ENCODE measurements at places on chromosomes 4 and X.

GRCh38 chr4:3041192-3042142 is 32.9 kb downstream of the HTT-AS start:
- no peak for DNase-seq

DNA sequence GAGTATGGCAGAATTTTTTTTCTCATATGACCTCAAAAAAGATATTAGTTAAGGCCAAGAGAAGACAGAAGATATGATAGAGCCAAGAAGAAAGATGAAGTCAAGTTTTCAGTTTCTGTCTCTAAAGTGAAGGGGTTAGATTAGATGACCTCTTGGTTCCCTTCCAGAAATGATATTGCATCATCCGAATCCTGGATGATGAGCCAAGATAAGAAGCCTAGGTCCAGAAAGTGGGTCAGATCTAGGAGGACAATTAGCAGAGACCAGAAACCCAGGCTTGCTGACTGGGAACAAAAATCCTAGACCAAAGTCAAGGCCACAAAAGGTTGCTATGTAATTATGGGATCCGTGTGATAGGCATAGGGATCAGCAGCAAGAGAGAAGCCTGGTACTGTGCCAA is 20.2 kb downstream of the SATL1 start:
- DNase-seq: no peak

DNA sequence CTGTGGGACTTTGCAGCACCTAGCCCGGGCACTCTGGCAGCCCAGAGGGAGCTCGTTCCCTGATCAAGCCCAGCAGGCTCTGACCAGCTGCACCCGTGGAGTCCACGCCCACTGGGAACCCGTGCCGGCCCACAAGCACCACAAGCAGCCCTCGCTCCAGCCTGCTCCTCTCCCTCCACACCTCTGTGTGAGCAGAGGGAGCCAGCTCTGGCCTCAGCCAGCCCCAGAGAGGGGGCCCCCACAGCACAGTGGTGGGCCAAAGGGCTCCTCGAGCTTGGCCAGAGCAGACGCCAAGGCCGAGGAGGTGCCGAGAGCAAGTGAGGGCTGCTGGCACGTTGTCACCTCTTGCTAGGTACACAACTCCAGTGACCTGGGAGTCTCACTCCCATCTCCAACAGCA is 5.1 kb upstream of the UGT2A1 start:
- DNase-seq: no peak

- DNase-seq: no peak
Measured at GRCh38 chr4:139635966-139636365, 29.7 kb upstream of the MGST2 start.

GRCh38 chr4:155408796-155409195 is 32.0 kb upstream of the MAP9 start:
- DNase-seq: no peak

DNA sequence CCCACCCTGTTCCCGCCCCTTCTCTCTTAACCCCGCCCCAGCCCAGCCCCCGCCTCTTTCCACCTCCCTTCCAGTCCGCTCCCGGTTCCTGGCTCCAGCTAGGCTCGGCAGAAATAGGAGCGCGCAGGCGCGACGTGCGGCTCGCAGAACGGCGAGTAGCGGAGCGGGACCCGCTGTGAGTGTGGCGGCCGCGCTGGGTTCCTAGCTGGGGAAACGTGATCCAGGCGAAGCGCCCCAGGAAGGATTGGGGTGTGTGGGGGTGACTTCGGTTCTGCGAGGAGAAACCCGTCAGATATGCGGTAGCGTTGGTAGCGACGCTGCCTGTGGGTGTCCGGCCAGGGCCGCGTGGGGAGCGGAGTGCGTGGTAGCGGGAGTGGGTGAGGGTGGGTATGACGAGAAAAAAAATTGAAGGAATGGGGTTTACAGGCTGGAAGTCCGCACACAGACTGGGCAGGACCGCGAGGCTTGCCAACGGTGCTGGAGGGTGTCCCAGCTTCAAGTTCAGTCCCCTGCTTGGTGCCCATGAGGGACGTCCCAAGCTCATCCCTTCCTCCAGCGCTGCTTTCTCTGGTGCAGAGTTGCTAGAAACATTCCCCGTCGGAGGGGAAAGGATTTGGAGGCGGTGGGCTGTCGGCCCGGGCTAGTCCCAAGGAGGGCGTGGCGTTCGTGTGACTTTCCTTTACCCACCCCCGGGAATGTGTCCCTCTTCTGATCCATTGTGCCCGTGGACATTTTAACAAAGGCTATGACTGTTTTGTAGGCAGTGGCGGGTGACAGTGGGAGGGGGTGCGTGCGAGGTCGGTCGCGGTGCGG is at the start of gene PRRG1:
TSS of gene PRRG1 (plus strand) at position 144 of the 813 bp plus-strand sequence. CDS start 56,886 bp downstream, outside the sequence.
- DNase-seq: no peak

GRCh38 chr4:6972911-6973310 is 63.3 kb downstream of the TBC1D14 start:
- DNase-seq: no peak

DNA sequence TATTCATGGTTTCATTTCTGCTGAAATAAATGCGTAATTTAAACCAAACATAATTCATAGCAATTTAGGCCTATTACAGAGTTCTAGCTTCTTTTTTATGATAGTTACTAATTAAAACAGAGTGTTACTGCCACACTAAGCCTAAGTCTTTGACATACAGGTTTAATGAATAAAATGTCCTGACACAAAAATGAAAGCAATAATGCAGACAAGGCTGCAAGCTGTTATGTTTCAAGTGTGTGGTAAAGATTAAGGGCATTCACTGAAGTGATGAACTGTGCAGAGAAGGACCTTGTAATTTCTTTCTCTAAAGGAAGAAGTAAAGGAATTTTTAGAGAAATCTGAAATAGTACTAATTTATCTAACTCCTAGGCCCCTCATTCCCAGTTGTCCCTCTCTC is 2.9 kb downstream of the NDNF start:
- DNase-seq: no peak

DNA sequence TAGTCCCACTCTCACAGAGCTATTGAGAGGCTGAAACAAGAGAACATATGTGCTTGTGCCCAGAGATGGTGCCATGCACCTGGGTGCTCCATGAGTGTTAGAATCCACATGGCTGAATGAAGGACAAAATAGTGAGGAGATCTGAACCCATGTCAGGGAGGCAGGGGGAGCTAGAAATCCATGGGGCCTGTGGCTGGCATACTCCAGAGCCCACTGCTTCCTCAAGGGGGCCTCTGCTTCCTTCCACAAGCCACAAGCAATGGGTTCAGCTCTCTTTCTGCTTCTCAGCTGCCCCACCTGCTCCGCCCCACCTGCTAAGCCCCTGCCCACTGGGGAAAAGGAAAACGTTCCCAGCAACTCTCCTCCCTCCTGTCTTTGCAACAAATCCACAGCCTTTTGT is 46.1 kb downstream of the PJA1 start:
- no peak for DNase-seq

DNA sequence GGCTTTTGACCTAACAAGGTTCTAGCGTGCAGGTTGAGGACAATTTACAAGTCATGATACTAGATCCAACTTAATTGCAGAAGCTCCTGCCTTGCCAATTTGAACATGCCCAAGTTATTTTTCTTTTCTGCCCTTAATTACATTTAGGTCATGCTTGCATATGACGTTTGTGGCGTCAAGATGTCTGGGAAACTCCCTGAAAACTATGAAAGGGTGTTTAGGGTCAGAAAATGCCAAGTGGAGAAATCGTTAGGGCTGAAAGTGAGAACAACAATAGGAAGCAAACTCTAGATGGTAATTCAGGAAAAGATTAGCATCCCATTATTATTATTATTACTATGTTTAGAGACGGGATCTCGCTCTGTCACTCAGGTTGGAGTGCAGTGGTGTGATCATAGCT is 38.2 kb upstream of the PLAC8 start:
- DNase-seq: no peak

DNA sequence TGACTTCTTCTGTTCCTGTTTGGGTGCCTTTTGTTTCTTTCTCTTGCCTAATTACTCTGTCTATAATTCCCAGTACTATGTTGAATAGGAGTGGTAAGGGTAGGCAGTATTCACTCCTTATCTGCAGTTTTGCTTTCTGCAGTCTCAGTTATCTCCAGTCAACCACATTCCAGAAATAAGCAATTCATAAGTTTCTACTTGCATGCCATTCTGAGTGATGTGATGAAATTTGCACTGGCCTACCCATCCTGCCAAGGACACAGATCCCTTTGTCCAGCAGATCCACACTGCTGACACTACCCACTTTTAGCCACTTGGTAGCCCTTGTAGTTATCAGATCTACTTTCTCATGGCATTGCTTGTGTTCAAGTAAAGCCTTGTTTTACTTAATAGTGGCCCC is 971.6 kb upstream of the INTU start:
- no peak for DNase-seq

DNA sequence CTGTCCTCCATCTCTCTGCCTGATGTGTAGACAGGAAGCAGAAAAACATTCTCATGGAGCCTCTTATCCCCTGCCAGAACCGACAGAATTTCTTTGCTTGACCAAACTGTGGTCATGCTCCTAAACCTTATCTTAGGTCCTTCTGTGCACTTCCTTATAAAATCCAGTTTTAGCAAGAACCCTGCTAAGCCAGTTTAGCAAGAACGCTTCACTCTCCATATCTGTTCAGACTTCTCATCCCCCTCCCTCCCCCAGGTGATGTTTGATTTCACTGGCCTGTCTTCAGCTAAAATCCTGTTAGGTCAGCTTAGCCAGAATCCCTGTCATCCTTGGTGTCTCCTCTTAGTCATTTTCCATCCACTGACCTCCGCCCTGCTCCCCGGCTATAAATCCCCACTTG is 1130.9 kb upstream of the PRKX start:
- no peak for DNase-seq

DNA sequence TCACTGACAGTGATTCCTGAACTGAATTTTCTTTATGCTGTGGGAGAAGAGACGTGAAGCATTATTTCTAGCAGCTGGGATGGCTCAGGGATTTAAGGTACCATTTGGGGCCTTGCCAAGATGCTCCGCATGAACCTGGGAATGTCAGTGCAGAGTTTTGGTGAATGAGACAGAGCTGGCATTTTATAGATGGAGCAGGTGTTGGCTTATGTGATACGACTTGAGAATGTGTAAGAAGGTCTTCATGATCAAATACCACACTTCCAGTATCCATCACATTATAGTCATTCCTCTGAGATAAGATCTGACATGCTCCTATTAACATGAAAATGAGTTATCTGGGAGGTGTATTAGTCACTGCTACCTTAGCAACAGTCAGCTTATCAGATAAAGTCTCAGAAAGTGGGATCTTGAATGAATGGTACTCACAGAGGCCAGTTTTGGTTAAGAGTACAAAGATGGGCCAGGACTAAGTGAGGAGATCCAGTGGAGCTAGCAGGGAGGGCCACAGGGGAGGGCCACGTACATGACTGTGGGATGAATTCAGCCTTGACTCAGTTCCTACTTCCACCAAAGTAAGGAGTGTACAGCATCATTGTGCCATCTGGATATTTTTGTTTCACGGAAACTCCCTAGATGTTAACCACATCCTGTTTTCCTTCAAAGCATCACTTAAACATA is 116.7 kb downstream of the SPCS3 start:
- DNase-seq: no peak

DNA sequence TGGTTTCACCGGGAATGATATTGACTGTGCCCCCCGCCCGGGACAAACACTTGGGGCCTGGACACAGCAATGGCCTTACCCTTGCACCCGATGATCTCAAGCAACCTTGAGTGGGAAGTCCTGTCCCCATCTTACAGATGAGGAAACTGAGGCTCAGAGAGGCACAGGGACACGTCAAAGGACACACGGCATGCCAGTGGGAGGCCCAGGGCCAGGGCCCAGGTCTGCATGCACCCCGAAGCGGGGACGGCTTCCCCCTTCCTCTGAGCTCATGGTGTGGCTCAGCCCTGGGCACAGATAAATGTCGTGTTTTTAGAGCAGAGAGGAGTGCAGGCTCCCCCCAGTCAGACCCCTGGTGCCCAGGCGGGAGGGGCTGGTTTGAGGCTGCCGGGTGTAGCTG is 33.9 kb upstream of the HTRA3 start:
- DNase-seq: no peak

- DNase-seq: no peak
Measured at GRCh38 chr4:4259484-4260100, 11.6 kb upstream of the TMEM128 start.

DNA sequence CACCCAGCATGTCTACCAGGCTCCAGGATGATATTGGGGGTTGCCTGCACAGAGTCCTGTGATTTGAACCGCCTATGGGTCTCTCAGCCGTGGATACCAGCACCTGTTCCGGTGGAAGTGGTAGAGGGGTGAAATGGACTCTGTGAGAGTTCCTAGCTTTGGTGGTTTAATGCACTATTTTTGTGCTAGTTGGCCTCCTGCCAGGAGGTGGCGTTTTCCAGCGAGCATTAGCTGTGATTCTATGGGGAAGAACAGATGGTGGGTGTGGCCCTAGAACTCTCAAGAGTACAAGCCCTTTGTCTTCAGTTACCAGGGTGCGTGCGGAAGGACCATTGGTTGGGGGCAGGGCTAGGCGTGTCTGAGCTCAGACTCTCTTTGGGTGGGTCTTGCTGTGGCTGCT is 316.9 kb upstream of the AMOT start:
- DNase-seq: no peak

DNA sequence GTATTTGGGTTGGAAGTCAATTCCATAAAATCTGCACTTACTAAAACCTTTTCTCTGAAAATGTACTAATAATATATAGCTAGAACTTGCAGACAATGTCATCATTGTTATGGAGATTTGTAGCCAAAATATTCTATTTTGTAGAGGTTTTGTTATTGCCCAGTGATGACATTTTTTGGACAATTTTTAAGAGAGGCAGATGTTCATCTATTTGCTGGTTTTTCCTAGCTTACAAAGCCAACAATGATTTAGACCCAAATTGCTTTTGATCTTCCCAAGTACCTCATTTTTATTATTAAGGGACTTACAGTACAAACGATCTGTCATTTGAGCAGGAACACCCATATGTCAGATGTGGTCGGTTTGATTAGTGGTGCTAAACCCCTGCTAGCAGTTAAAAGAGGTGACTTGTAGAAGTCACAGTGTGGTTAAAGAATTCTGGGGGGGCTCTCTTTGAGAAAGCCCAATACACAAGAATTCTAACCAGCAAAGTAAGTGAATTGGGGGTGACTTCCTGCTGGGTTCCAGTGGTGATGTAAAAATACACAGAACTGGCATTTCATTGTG is 136.2 kb downstream of the KIT start:
- DNase-seq: no peak

DNA sequence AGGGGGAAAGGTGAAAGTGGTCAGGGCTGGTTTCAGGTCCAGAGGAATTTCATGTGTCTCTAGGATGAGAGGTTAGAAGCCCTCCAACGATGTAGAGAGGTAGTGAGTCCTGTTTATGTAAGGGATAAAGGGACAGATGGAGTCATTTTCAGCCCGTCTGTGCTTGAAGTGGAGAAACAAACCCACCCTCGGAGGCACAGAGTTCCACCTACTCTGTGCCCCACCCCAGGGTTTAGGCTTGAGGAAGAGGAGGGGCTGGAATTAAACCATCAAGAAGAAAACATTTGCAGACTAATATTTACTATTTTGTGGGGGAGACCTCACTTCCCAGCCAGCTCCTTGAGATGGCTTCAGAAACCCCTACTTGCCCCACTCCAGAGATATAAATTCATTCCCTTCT is 868 bp upstream of the GNL3L start:
- DNase-seq: no peak
